ENCODE measurements at places on chromosomes 2 and 18. TPM values are rescaled to one million over a fixed set of nuclear protein-coding genes. Genes with fewer than 3 reads are reported as not detected.

The CYP1B1 gene
- total RNA-seq, result 0.92 TPM

- peak; percentile 57 for DNase-seq
Observed at GRCh38 chr2:207112383-207112782, 53.4 kb downstream of the KLF7 start.

DNA sequence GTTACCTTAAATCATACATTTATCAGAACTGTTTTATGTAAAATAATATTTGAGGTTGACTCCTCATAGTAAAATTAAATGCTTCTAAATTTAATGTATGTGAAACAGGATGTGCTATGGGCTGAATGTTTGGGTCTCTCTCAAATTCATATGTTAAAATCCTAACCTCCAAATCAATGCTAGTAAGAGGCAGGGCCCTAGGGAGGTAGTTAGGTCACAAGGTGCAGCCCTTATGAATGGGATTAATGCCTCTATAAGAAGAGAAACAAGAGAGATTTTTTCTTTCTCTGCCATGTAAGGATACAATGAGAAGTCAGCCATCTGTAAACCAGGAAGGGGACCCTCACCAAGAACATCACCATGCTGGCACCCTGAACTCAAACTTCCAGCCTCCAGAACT is 67.2 kb upstream of the ETAA1 start:
- no peak for DNase-seq

GRCh38 chr2:236749346-236749745 is 179.7 kb downstream of the ACKR3 start:
- no peak for DNase-seq

GRCh38 chr2:45833301-45833967 is 182.0 kb downstream of the PRKCE start:
- DNase-seq, result no peak

The RGPD3 gene
- 0.57 TPM for total RNA-seq

DNA sequence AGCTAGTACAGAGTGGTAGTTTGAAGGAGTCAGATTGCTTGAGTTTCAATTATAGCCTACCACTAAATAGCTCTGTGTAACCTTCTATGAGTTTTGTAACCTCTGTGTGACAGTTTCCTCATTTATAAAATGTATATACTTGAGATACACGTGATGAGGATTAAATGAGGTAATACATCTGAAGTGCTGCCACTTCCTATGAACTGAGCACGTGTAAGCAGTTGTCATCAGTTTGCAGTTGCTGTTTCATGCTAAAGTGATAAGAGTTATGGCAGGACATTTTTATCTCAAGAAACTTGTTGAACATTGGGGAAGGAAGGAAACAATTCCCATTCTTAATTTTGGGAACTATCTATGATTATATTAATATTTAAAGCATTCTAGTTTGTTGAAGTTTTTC is 38.5 kb downstream of the CARF start:
- no peak for DNase-seq

- no peak for DNase-seq
Observed at GRCh38 chr2:123870206-123870880, 154.7 kb upstream of the CNTNAP5 start.

DNA sequence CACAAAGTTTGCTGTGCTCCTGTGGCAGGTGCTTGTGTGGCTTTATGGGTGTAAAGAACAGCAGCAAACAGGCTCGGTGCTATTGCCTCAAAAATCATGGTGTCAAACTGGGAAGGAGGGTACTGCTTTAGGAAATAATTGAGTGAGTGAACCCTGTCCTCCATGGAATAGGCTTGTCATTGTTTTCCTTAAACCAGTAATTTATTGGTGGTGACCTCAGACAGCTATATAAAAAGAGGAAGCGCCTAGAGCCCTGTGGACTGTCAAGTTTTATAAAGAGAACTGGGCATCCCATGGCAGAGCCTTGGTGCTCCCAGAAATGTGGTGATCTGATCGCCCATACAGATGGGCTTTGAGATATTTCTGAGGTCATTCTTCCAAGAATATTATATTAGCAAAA is 4.7 kb upstream of the CXCR4 start:
- DNase-seq, result no peak

The TMEM182 gene
- 2.9 TPM for total RNA-seq

GRCh38 chr18:78144669-78145068 is 834.9 kb upstream of the SALL3 start:
- DNase-seq, result no peak

- no peak for DNase-seq
Observed at GRCh38 chr2:60529136-60529784, 24.2 kb downstream of the BCL11A start.

- no peak for DNase-seq
Observed at GRCh38 chr18:63779386-63779785, 4.2 kb downstream of the SERPINB7 start.

- DNase-seq, result no peak
Observed at GRCh38 chr2:162245781-162246180, 2.5 kb upstream of the FAP start.

- DNase-seq, result no peak
Observed at GRCh38 chr2:214648520-214648919, 161.0 kb downstream of the BARD1 start.

DNA sequence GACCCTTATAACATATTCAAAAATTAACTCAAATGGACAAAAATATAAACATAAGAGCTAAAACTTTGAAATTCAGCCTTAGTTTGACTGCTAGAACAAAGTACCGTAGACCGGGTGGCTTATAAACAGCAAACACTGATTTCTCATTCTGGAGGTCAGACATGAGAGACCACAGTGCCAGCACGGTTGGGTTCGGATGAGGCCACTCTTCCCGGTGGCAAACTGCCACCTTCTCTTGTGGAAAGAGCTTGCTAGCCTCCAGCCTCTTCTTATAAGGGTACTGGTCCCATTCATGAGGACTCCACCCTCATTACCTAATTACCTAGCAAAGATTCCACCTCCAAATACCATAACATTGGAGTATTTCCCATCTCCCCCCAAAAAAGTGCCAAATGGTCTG is 91.3 kb downstream of the FAM210A start:
- DNase-seq, result no peak

GRCh38 chr2:63545023-63545422 is 43.3 kb downstream of the WDPCP start:
- no peak for DNase-seq

- DNase-seq, result peak; percentile 58
Observed at GRCh38 chr2:179422037-179422643, 157.5 kb upstream of the SESTD1 start.

The GKN2 gene
- not detected for total RNA-seq

GRCh38 chr2:236748385-236748784 is 178.8 kb downstream of the ACKR3 start:
- no peak for DNase-seq

DNA sequence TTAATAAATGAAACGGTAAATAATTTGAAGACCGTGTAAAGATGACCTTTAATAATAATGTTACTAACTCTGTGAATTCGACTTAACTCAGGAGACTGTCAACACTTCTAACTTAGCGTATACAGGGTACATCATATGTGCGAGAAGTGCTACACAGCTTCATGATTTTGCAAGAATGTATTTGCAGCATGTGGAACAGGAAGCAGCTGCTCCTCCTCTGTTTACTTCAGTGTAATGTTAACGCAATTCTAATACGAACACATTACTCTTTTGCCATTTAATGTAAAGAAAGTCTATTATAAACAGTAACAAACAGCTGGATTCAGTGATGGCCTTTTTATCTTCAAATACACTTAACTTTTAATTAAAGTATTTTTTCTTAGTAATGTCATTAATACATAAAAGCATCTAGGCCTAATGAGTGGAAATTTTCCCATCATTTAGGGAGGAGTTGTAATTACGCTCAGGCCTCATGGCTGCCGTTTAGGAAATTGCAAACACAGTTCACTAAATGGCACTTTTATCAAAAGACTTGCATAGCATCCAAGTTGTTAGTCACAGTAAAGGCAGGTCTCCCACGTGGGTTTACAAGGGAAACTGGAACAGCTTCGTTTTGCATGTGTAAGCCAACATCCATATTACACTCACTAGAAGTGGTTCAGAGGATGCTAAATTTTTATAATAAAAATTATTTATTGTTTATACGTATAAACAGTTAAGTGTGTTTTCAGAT is 635.7 kb downstream of the FBXO15 start:
- no peak for DNase-seq

The MAP3K19 gene
- not detected for total RNA-seq

The LIPT1 gene
- total RNA-seq, result 7.4 TPM

The GPR75 gene
- 4.8 TPM for total RNA-seq

DNA sequence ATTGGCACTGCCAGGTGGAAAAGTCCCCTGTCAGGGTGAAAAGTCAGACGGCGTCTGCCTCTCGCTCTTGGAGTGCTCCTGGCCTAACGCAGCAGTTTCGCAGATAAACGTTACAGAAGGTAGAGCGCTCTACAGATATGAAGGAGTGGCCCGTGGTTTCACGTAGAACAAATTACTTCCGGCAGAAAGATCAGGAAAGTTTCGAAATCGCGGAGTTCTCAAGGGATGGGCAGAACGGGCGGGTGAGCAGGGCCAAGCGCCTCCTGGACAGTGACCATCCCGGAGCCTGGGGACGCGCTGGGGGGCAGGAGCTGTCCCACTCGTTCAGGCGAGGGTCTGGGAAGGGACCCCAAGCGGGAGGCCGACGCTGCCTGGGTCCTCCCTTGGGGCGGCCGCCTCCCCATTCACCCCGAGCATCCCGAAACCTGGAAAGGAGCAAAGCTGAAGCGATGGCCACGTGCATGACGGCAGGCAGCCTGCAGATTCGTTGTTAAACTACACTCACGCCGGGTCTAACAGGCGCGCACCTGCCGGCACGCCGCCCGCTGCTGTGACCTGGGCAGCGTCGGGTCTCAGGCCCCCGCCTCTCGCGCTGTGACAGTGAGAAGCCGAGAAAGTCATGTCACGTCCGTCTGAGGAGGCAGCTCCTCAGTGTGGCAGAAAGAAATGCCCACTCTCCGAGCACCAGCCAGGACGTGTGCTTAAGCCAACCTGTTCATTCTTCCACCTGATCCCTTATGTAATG is 122.9 kb upstream of the SALL3 start:
- no peak for DNase-seq

DNA sequence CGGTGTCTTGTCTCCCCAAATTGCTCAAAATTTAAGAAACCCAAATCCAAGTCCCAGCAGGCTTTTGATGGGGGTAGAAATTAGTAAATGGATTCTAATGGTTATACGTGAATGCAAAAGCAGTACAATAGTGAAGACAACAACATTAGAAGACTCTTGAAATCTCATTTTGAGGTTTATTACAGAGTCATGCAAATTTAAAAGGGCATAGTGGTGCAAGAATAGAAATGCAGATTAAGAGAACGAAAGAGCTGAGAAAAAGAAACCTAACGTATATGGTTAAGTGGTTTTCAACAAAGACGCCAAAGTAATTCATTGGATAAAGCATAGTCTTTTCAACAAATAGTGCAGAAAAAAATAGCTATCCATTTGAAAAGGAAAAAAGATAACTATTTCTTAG is 33.2 kb upstream of the CXXC1 start:
- DNase-seq, result no peak

The OR6B2 gene
- not detected for total RNA-seq

DNA sequence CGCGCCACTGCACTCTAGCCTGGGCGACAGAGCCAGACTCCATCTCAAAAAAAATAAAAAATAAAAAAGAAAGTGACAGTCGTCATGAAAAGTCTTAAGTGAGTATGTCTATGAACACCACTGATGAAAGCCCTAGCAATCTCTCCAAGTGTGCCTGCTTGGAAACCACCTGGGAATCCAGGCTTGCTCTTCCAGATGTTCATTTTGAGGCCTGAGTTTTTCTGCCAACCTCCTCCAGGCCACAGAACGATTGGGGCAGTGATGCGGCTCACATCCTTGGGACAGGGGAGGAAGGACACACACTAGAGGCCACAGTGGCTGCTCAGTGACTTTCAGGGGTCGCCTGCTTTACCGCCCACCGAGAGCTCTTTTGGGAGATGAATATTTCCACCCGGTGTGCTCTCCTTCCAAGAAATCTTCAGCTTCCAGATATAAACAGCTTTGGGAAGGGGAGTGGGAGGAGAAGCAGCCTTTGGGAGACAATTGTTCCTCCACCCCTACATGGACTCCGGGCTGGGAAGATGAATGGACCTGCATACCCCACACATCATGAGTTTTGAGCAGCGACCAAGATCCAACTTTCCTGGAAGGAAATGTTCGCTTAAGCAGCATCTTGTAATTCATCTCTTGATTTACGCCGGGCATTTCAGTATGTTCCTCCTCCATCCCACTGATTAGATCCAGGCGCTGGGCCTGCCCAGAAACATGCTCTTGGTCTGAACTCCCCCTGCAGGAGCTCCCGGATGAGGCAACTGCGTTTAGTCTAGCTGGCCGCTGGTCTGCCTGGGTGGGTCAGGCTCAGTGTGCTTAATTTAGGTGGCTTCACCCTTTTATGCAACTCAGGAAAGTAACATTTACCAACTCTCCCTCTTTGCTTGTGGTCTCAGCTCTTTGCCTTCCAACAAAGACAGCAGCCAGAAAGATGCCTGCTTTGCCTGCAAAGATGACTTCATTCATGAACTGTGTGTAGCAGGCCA is 6.2 kb upstream of the ARMC9 start:
- peak; percentile 40 for DNase-seq

GRCh38 chr2:38509947-38510326 is 92.8 kb downstream of the HNRNPLL start:
- DNase-seq, result no peak

DNA sequence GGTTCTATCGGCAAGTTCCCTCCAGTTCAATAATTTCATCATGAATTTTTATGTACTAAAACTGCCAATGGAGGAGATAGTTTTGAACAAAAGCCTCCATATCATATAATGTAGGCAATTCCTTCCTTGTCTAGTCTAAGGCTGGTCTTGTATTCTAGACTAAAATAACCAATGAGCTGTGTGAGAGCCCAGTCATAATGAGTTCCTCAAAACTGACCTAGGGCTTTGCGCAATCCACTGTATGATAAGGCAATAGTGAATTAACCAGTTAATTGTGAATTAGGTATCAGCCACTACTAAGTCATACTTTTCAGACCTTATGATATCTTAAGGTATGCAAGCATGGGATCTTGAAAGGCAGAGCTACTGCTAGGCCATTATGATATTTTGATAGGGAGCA is 7.6 kb upstream of the UXS1 start:
- DNase-seq, result no peak

DNA sequence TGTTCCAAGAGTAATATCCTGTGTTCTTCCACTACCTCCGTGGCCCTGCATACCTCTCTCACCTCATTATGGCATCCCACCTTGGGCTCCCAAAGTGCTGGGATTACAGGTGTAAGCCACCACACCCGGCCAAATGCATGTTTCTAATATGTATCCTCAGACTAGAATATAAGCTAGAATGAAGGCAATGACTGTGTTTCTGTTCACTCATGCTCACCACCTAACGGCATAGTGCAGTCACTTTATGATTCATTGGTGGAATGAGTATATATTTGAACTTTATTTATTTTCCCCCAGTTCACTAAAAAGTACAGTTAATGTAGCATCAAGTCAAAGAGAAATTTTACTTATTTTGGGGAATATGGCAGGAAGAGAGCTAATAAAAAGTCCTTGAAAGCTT is 11.3 kb downstream of the PIGN start:
- no peak for DNase-seq

DNA sequence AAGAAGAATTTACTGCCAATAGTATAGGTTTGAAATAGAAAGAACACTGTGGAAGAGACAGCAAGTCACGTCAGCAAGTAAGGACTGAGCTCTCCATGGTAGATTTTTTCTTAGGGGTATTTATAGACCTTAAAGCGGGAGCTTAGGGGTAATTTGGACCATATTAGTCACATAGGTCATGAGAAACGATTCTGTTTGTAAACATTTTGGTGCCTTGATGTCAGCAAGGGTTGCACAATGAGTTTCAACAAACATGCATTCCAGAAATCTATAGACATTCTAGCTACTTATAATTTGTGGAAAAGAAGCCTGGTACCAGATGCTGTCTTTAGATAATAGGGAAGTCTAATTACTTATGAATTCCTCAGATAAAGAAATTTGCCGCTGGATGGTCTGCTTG is 624.7 kb downstream of the TDRD15 start:
- DNase-seq, result no peak

The MTA3 gene
- 70.1 TPM for total RNA-seq
